ENCODE measurements at places on chromosomes 1 and 21.

GRCh38 chr1:91846007-91846638 lies 39.8 kb downstream of the TGFBR3 start:
- no peak for DNase-seq

DNA sequence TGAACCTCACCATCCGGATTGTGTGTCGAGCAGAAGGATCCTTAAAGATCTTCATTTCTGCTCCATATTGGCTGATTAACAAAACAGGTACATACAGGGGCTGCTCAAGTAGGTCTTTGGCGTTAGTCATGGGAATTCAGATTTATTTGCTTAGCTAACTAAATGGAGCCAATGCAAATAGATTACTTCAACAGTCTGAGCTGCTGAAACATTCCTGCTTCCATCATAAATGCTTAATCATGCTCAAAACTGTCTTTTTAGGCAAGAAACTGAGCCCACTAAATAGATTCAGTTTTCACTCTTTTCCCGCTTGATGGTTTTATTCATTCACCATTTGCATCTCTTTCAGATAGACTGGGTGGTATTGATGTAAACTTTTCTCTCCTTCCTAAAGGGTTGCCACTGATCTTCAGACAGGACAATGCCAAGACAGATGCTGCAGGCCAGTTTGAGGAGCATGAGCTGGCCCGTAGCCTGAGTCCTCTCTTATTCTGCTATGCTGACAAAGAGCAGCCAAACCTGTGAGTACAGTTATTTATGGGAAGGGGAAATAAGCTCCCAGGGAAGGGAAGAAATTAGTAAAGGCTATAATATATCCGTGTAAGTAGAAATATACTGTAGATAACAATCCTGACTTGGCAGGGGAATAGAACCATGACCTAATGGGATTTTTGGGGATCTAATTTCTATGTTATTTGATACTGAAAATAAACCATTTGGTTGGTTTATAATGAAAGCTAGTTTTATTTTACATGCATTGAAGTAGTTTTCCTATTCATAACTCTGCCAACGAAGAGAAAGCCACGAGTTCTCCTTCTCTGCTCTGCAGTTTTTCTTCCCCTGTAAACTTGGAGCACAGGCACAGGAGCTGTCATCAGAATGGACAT lies 126.4 kb downstream of the VPS13D start:
- DNase-seq: no peak

DNA sequence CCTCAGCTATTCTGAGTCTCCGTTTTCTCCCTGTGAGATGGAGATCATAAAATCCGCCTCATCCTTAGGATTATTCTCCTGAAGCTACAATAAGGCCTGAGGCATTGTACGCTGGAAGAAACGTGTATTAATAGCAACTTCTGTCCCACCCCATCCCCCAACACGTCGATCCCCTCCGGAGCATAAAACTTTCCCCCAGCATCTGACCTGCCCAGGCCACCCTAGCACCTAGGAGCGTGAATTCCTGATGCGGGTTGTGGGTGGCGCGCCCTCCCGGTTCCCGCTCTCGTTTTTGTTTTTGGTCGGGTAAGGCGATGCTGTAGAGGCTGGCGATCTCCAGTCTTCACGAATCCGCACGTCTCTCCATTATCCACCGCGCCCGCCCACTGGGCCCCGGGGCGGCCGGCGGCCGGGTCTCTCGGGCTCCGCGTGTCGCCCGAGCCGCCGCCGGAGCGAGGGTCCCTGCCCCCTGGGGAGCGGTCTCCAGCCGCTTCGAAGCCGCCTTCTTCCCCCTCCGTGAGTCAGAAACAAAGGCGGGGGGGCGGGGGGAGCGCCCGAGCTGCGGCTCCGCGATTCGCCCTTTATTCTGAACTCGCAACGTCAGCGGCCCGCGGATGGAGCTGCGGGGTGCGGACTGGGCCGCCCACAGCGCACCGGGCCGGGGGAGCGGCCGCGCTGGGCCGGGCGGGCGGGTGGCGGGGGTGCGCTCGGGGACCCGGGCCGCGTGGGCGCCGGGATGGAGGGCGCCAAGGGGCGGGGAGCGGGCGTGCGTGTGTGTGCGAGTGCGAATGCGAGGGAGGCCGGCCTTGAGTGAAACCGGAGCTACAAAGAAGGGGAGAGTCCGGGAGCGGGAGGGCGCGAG lies at the start of gene PLEKHO1:
TSS of gene PLEKHO1 (plus strand) at position 646 of the 862 bp plus-strand sequence. CDS start 342 bp downstream, outside the sequence.
- DNase-seq: peak; percentile 92

- DNase-seq: no peak
These were observed 9.5 kb downstream of the CD84 start for GRCh38 chr1:160569806-160570205.

- DNase-seq: no peak
These were observed 101.1 kb downstream of the RHOU start for GRCh38 chr1:228836427-228836826.

GRCh38 chr1:64280001-64280400 lies 76.6 kb downstream of the UBE2U start:
- DNase-seq: no peak

- peak; percentile 13 for DNase-seq
These were observed 1.2 kb upstream of the NEGR1 start for GRCh38 chr1:72283307-72284083.

- DNase-seq: peak; percentile 39
These were observed 2.7 kb downstream of the TMEM240 start for GRCh38 chr1:1537626-1538250.

DNA sequence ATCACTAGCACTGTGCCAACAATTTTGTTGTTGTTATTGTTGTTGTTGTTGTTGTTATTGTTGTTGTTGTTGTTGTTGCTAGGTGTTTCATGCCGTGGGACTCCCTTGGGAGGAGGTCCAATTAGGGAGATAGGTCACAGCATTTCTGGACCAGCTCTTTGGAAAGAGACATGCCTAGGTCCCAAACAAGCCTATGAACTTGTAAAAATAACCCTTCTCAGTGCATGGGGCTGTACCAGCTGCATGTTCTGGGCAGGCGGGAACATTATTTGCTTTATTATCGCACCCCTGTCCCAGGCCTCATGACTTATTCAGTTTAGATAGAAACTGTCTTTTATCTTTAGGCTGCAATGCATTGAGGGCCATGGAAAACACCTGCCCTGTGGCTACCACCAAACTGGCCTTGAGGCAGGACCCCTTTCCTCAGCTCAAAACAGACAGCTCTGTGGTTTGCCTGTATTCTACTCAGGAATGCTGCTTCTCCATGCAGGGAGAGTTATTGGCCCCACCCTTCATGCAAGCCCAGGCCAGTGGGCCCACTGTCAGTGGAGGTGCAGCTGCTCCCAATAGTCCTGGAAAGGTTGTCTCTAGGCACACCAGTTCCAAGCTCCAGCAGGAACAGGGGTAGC lies 386.5 kb upstream of the BRINP3 start:
- no peak for DNase-seq

DNA sequence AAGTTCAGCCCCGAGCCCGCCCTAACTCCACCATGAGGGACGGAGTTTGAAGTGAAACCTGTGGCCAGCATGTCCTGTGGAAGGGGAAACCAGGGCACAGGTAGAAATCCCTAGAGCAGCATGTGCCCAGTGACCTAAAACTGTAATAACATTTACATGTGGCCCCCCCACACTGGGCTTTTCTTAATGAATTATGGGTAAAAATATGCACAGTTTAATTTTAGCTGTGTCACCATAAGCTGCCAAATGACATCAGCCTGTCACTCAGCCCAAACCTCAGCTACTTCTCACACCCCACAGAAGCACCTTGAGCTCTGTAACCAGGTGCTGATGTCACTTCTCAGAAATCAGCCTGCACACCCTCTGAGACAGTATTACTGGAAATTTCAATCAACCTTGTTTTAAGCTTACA lies 50.0 kb upstream of the SLC19A1 start:
- peak; percentile 88 for DNase-seq

DNA sequence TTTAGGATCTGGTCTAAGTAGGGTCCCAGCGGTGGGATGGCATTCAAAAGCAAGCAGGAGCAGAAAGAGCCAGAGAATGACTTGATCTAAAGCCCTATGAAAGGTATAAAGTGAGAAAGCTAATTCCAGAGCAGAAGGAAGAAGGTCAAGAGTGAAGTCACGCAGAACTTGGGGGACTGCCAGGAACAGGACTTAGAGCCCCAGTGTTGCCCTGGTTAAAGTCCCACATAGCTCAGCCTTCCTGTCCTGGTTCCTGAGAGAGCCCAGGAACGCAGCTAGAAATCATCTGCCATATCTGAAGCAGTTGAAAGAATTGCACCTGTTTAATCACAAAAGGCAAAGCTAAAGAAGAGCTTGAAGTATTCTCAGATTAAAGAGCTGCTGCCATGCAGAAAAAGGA lies 160.6 kb upstream of the ATP1B1 start:
- DNase-seq: no peak

DNA sequence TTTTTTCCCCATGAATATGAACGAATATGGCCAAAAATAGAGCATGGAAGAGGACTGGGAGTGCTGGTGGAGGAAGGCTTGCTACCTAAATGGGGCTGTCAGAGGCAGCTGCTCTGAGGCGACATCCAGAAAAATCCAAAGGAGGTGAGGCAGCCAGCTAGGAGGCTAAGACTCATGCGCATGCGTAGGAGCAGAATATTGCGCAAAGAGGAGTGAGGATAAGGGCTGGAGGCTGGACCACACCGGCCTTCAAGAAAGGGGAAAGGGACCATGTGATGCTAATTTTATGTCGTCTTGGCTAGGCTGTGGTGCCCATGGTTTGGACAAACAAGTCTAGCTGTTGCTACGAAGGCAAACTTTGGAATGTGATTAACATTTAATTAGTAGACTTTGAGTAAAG lies 30.5 kb downstream of the HEYL start:
- no peak for DNase-seq

- DNase-seq: no peak
These were observed 24.9 kb downstream of the FAAH start for GRCh38 chr1:46418976-46419375.

DNA sequence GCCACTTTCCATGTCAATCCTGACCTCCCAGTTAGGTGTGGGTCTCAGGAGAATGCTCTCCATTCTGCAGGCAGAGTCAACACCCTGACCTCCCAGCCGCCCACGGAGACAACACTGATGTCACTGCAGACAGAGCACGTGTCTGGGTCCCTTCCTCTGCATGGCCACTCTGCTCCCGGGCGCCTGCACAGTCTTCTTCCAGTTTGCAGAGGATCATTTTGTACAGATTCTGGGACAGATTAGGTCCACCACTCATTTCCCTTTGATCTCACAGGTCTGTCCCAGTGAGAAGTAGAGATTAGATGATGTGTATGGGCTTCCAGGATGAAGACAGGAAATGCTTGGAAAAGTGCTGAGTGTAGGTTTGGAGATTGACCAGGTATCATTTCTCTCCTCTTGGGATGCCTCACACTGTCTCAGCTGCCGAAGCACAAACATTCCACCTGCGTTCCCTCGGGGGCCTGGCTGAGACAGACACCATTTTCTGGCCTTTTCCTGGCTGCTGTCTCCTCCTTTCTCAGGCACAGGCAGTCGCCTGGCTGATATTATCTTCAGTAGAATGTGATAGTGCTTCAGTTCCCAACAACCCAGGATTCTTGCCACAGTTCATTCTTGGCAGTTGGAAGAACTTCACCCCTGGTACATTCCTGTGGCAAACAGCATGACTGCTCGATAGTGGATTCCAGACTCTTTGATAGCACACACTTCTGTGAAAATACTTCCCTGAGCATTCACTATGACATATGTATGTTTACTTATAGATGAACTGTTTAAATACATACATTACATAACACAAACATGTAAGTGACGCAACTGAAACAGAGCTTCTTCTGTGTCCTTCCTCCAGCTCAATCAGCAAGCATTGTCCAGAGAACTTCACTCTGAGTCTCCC lies 7.9 kb downstream of the MYBPHL start:
- DNase-seq: peak; percentile 45

GRCh38 chr21:46269466-46269865 lies 15.9 kb downstream of the MCM3AP start:
- DNase-seq: no peak

DNA sequence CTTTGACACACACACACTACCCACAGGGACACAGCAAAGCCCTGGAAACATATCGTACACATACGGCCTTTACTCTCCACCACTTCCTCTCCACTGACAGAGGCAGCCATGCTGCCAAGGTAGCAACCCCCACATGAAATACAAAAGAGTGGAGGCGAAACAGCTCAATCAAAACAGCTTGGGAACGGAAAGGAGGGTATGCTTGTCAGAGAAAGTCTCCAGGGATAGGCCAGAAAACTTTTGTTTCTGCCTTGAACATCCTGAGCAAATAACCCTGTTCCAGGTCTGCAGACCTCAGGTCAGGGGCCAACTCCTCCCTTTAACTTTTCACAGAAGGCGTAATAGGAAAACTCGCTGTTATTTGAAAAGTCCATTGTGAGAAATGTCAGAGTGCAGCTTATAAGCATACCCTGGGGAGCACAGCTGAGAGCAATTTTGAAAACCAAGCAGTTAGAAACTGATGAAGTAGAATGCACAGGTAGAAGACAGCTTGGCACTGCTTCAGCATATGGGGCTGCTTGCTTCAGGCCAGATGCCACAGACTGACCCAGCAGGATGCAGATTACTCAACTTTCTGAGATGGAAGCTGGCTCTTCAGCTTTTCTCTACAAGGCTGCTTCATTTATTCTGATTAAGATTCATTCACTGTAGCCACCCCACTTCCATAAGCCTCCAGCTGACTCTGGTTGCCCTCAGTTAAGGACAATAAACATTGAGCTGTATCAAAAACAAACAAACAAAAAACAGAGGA lies 18.0 kb downstream of the KIAA0319L start:
- DNase-seq: no peak

DNA sequence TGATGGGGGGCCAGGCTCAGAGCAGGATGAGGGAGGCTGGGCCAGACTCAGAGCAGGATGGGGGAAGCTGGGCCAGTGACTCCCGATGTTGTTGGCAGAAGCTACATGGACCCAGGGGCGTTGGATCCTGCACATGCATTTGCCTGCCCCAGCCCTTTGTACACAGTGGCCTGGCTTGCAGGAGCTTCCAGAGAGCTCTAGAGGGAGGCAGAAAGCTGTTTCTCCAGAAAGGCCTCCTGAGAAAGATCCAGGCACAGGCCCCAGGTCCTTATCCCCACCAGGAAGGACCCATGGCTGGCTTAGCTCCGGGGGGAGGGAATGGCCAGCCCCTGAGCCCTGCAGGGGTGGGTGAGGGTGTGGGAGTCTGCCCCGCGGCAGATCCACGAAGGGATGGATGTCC lies 106.6 kb upstream of the ACTRT2 start:
- DNase-seq: no peak

- peak; percentile 62 for DNase-seq
These were observed 5.9 kb downstream of the TRAPPC3 start for GRCh38 chr1:36143424-36143823.

GRCh38 chr1:147215540-147215916 lies 9.6 kb downstream of the FMO5 start:
- DNase-seq: no peak

- no peak for DNase-seq
These were observed 230.9 kb downstream of the DUSP10 start for GRCh38 chr1:221510793-221511503.

DNA sequence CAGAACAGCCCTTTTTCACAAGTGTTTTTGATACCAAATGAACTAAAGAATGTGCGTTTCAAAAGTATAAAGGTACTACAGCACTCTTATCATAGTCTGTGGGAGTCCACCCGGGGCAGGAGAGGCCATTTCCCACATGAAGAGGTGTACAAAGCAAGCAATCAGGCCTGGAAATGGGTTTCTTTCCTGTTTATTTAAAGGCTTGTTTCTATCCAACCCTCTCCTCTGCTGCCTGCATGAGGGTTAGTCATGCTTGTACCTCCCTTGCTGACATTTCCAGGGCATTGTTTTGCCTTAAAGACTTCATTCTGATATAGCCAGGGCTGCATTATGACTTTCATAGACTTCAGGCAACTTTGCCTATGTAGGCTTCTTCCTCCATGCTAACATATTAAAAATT lies 11.6 kb downstream of the SELP start:
- no peak for DNase-seq

All from GM20000 (cell line).